ENCODE measurements at places on chromosomes 7 and 10.

DNA sequence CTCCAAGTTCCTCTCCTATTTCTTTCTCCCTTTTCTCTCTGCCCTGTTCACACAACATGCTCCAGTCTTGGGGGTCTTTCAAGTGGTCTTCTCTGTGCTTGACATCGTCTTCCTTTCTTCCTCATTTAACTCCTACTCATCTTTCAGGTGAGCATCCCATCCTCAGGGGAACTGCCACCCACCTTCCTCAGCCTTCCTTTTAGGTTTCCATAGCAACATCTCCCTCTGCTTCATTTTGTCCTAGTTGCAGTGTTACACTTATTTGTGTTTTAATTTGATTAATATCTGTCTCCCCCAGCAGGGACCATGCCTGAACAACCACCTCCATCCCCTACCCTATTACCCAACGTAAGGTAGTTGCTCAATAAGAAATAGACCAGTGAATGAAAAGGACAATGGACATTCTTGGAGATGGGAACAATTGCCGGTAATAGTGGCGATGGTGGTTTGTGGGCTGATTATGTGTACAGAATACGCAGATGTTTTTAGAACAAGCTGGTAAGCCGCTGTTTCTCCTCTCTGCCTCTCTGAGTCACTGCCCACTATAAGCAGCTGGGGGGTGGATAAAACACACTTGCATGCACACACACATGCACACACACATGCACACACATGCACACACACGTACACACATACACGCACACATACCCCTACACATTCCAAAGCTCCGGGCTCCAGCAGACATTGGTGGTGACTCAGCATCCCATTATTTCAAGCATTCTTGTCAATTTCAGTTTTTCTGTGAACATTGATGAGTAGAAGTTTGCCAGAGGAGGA is 251.6 kb downstream of the GATA3 start:
- no peak for DNase-seq

DNA sequence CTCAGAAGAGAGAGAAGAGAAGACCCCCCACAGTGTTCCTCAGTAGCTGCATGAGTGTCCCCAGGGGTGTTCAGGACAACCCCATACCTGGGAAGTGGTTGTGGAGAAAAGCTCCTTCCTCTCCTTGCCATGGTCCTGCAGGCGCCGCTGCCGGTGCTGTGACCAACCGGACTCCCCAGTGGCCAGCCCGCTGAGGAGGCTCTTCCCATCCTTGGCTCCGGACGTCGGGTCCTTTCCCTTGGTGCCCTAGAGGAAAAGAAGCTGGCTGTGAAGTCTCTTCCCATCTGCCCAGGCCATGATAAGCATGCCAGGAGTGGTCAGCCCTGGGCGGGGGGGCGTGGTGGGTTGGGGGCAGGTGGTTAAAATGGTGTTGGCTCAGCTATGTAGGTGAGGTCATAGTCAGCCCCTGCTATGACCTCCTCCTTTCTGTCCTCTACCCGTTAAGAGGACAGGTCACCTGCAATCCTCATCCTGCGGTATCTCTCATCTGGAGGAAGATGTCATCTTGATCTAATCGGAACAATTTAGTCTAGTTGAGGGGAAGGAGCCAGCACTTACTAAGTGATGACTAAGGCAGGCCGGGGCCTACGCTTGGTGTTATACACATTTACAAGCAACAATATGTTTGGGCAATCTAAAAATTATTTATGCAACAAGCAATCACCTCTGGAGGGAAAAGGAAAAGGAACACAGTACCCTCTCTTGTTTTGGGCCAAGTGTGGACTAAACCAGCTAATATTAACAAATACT is 13.2 kb downstream of the WDR91 start:
- no peak for DNase-seq

- no peak for DNase-seq
These were observed 250.9 kb downstream of the PTEN start for GRCh38 chr10:88114368-88114767.

DNA sequence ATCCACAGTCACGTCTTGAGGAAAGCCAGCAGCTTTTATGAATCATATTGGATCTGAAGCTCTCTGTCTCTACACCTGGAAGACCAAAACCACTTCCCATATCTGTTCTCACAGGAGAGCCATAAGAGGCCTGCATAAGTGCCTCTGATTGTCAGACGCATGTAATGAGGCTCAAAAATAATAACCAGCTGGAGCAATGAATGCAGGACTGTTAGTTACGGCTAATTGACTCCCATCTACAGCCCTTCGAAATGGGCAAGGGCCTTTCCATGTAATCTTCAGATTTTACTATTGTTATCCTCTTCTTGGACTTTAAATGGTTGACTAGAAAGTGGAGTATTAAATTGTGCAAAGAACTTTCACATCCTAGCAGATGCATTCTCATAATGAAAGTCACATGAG is 4.4 kb upstream of the SEMA3C start:
- DNase-seq = peak; percentile 90

- no peak for DNase-seq
These were observed 51.4 kb upstream of the NFKB2 start for GRCh38 chr10:102344067-102344466.

GRCh38 chr10:79298403-79299244 is 48.6 kb upstream of the PPIF start:
- no peak for DNase-seq

DNA sequence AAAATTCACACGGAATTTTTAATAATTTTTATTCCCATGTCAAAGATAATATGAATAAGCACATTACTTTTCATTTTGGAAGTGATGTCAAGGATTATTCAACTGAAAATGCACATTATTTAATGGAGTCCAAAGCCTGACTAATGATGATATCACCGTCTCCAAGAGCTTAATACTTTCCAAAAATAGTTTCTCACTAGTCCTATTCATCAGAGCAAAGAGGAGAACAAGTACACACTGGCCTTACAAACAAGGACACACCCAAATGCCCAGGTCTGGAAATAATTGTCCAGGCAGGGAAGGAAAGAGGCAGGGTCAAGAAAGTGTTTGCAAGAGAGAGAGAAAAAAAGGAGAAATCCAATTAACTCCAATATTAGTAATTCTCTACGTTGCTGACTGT is 216.8 kb upstream of the CCDC6 start:
- no peak for DNase-seq

DNA sequence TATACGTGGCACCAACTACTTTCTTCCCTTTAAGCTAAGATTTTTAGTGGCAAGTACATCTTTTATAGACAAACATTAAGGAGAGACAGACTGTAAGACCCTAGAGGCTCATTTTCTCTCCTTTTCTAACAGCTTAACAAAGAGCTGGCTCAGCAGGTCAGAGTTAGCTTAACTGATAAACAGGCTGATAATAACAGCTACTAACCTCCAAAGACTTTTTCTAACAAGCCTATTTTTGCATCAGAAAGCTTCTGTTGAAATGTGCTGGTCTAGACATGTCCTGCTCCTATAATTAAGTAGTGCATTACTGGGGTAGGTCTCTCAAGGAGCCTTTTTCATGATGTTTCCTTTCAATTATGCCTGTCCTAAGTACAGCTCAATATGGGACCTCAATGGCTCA is 238.2 kb upstream of the FAM3C start:
- peak; percentile 22 for DNase-seq

- no peak for DNase-seq
These were observed 128.7 kb upstream of the UNC5B start for GRCh38 chr10:71083716-71083975.

GRCh38 chr10:133487085-133487484 is 33.3 kb downstream of the SCART1 start:
- DNase-seq = no peak

- DNase-seq = no peak
These were observed 30.2 kb upstream of the CREB5 start for GRCh38 chr7:28382144-28382543.

GRCh38 chr7:28498636-28499035 is 86.3 kb downstream of the CREB5 start:
- no peak for DNase-seq

- DNase-seq = no peak
These were observed 84.1 kb downstream of the SNX10 start for GRCh38 chr7:26375726-26376174.

DNA sequence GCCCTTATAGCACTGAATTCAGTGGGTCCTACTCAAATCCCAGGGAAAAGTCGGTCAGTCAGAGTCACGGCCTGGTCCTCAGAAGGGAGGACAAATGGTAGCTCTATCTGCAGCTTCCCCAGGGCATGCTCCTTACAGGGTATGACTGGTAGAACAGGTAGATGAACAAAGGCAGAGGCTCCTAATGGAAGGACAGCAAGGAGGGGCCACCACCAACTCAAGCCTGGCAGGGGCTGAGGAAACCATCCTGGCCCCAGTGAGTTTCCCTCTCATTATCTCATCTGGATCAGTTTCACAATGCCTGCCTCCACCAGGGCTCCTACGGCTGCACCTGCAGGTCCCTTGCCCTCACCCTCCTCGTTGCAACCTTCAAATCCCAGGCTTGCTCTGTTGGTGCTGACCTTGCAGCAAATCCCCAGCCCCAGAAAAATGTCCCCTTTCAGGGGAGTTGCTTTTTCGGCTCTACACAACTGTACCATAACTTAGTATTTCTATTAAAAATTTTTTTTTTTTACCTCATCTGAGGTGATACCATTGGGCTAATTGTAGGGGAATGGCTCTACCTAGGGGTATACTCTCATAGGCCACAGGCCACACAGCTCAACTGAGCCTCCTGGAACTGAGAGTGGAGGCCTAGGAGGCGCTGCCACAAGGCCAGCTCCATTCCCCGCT is 2.4 kb upstream of the MYO1G start:
- no peak for DNase-seq

DNA sequence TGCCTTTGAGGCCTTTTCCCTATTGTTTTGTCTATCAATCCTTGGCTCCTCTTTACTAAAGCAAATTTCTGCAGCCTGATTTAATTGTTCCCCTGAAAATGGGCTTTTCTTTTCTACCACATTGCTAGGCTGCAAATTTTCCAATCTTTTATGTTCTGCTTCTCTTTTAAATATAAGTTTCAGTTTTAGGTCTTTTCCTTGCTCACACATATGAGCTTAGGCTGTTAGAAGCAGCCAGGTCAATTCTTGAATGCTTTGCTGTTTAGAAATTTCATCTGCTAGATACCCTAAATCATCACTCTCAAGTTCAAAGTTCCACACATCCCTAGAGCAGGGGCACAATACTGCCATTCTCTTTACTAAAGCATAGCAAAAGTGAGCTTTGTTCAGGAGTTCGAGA is 159.6 kb downstream of the ARL4A start:
- DNase-seq = no peak

DNA sequence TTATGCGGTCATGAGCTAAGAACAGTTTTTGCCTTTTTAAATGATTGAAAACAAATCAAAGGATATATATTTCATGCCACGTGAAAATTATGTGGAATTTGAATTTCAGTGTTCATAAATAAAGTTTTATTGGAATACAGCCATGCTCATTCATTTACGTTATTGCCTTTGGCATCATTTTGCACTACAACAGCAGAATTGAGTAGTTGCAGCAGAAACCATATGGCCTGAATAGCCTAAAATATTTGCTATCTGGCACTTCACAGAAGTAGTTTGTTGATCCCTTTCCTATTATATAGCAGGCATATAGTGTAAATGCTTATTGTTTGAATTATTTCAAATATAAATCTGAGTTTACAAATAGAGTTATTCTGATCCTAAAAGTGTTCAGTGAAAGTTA is 59.7 kb downstream of the AUTS2 start:
- DNase-seq = no peak

DNA sequence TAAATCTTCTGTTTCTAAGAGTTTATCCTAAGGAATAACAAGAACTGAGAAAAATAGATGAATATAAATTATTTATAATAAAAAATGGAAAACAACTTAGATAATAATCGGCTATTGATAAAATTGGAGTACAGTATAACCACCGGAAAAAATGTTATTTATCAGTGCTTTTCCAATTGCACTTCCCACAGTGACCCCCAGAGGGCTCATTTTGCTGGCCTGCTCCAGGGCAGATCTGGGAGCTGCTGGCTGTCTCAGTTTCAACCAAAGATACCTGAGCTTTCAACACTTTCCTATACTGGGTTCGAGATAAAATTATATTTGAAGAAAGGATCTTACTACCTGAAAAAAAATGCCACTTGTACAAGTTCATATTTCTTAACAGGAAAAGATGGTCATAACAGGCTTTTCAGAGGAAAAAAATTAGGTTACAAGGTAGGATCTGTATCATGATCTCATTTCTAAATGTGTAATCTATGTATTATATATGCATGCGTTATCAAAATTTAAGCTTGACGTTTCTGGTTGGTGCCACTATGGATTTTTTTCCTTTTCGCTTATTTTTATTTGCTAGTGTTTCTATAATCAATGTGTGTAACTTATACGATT is 165.7 kb downstream of the NPSR1 start:
- no peak for DNase-seq

DNA sequence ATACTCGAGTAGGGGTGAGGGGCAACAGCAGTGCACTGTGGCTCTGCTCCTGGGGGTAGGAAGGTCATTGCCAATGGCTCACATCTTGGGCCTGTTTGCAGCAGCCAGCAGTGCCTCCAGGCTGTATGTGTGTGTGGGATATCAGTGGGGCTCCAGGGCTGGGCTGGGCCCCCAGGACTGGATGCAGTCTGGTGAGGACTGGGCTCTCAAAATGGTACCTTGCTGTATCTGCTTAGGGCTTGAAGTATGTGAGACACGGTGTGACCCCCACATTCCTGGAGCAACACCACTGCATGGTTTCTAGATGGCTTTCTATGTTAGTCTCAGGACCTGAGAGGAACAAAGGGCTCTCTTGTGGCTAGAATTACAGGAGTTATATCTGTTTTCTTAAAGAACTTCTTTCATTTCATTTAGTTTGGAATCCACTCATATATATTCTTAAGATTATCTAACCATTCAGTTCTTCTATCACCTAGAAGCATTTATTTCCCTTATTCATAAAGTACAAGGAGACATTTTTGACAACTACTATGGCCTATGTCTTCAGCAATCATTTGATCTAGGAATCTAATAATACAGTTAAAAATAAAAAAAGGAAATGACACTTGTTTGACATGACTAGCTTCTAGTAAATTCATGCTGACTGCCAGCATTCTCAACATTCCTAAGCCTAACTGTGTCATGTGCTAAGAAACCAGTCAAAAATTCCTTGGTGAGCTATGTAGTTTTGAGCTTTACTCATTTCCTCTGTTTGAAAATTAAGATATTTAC is 443.2 kb upstream of the SEMA3A start:
- no peak for DNase-seq

- DNase-seq = no peak
These were observed 128.7 kb downstream of the TMEM178B start for GRCh38 chr7:141202535-141202934.

GRCh38 chr7:139889186-139889871 is 60.3 kb downstream of the TBXAS1 start:
- no peak for DNase-seq

DNA sequence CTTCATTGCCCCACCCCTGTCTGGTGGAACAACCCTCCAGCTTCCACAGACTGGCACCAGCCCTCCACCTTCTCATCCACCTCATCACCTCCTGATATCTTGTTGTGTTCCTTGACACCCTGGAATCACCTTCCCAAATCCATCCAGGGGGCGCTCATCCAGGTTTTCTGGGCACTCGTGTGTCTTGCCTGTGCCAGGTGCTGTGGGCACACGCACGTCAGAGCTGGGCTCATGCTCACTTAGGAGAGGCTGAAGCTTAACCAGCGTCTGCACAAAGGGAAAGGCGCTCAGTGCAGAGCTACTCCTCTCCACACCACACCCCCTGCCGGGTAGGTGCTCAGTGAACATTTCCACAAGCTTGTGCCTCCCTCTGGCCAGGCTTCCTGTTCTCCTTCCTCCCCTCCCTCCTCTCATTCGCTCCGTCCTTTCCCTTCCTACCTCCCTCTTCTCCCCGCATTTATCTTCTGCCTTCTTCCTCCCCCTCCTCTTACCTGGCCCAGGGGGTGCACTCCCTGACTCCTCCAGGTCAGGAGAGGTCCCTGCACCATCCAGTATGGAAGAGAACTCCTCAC is 4.8 kb downstream of the ADCYAP1R1 start:
- DNase-seq = no peak
